ENCODE measurements at places on chromosomes 7 and 10. TPM values are rescaled to one million over a fixed set of nuclear protein-coding genes. Genes with fewer than 3 reads are reported as not detected.

GRCh38 chr7:82247814-82248433 lies 195.7 kb downstream of the CACNA2D1 start:
- DNase-seq = no peak

- DNase-seq = peak; percentile 39
These were observed 396.0 kb downstream of the SEMA3D start for GRCh38 chr7:84790882-84791281.

RSPH10B2 gene
- 0.09 TPM for polyA plus RNA-seq

RRP12 gene
- 16.3 TPM for polyA plus RNA-seq

ATOH7 gene
- 0.05 TPM for polyA plus RNA-seq

PDZD7 gene
- polyA plus RNA-seq = 0.53 TPM

PARD3 gene
- 17.7 TPM for polyA plus RNA-seq

RBP4 gene
- 0.22 TPM for polyA plus RNA-seq

DNA sequence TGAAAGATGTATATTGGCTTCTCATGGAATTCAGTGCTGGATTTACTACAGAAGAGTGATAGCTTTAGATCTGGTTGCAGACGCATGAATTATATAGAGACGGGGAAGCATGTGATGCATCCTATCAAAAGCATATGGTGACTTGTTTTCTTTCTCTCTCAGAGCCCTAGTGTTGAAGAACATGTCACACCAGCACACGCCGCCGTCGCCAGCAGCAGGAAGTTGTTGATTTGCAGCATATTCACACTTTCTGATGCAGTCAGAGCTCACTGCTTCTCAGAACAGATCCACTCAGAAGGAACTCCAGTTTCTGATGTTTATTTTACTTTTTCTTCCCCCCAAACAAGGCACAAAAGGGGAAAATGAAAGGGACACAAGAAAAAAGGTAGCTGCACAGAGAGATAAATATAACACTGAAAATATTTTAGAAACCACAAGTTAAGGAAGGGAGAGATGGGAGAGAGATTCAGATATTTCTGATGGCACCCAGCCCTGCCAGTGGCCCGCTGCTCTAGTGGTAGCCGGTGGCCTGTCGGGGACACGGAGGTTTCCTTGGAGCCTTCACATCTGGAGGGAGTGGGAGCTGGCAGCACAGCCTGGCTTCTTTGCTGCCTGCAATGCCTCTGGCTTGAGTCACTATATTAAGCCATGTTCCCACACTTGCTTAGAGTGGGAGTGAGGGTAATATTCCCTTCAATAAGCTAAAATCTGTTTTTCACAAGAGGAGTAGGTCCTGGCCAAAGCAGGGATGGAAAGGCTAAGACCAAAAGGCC lies 123.2 kb downstream of the NRP1 start:
- peak; percentile 89 for DNase-seq

DNA sequence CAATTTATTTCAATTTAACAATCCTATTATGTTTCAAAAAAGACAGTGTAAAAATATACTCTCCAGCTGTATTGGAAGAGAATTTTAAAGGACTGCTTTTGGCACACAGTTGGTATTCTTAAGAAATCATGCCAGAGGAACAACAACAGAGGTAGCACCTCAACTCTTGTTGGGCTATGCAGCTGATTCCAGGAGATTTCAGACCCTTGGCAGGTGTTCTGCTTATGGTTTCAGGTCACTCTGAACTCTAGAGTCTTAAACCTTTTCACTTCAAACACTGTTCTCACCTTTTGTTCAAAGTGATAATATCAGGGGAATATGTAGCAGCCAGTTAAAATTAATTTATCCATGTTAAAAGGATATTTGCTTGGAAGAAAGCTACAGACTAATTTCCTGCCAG lies 160.1 kb downstream of the PFKFB3 start:
- no peak for DNase-seq

KCNIP2 gene
- polyA plus RNA-seq = 0.43 TPM

TFR2 gene
- 0.72 TPM for polyA plus RNA-seq

- DNase-seq = peak; percentile 14
These were observed 33.9 kb downstream of the STRIP2 start for GRCh38 chr7:129468087-129468486.

DNA sequence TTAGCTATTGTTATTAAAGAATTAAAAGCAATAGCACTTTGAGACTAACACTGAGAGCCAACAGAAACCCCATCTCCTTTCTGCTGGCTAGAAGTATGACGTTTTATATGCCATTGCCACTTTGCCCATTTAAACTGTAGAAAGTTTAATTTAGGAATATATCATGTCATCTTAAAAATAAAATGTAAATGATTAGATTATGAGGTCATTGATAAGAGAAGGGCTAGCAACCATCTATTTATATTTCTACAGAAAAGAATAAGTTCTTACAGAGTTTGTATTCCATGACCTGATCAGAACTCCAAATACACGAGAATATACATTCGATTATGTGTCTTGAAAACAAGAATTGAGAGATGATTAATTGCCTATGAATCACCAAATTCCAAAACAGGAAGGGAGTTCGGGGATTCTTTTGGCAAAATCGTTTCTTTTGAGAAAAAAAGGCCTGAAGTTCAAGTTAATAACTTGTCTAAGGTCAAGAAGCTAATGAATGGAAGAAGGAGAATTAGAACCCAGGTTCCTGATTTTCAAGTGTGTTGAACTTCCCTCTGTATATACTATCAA lies 227.0 kb downstream of the TRIL start:
- DNase-seq = no peak

SRRT gene
- polyA plus RNA-seq = 37.4 TPM

TCAF2 gene
- polyA plus RNA-seq = 1.9 TPM

DNA sequence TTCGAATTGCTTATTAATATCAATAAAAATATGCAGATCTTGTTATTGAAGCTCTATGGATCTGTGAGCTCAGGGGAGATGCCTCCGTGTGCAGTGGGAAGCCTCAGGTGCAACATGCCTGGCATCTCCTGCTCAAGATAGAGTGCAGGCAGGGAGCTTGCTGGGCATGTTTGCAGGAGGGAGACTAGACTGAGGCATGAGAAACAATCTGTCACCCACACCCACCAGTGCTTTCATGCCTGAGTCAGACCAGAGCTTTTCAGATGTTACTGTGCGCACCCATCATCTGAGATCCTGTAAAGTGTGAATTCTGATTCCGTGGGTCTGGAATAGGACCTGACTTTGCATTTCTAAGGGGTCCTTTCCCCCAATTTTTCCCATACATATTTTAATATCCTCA lies 62.0 kb downstream of the ZNF33B start:
- DNase-seq = no peak

DNA sequence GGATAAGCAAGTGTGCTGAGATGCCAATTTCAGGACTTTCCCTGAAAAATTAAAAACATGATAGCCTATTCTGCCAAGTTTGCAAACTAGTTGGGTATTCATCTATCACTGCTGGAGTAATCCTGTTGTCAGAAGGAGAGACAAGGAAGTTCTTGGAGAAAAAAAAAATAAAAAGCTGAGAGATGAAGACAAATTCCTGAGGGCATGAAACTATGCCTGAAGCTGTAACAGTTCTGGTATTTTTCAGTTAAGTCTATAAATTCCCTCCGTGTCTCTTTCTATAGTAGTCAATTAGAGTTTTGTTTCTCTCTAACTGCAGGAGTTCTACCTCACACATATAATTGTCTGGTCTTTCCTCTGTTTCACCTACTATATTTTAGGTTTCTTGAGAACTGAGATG lies 95.7 kb downstream of the DGKB start:
- peak; percentile 53 for DNase-seq

NRAP gene
- polyA plus RNA-seq = not detected

HYAL4 gene
- not detected for polyA plus RNA-seq

DNA sequence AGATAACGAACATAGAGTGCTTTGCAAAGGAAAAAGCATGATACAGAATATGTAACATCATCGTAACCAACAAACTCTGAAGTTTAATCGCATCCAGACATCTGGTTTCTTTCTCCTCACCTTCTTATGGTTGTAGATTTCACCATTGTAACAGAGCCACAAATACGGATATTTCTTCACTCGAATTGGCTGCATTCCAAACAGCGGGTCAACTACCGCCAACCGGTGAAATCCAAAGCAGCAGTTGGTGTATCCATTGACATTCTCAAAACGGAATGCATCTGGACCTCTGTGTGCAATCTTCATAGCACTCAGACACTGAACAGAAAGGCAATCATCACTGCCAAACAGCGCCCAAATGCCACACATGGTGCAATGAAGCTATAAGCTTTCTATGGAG lies 3.4 kb downstream of the ASNS start:
- DNase-seq = no peak
